ENCODE measurements at places on chromosomes 7 and 10. TPM values are rescaled to one million over a fixed set of nuclear protein-coding genes. Genes with fewer than 3 reads are reported as not detected.

- DNase-seq = no peak
Measured at GRCh38 chr7:44973610-44974401, 5.0 kb downstream of the MYO1G start.

DNA sequence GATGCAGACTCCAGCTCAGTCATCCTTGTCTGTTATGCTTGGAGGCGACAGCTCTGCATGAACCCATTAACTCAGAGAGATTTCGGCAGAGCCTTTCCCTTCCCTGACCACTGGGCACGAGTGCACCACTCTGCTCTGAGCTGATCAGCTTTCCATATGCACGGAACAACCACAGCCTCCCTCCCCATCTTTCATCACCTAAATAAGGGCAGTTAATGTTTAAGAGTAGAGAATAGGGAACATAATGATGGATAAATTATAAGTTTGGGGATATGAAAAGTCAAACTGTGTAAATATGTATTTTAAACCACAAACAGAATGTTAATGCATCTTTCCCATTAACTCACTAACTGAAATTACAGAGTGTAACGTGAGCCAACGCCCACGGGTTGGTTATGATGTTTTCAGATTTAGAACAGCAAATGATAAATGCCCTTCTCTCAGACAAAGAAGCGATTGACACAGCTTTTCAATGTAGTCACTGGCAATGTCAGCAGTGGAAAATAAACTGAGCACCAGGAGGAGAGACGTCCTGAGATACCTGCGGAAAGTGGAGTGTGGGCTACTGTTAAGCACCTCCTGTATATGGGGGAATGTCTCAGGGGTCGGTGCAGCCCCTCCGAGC, 658.2 kb downstream of the LRMDA start:
- DNase-seq = no peak

DNA sequence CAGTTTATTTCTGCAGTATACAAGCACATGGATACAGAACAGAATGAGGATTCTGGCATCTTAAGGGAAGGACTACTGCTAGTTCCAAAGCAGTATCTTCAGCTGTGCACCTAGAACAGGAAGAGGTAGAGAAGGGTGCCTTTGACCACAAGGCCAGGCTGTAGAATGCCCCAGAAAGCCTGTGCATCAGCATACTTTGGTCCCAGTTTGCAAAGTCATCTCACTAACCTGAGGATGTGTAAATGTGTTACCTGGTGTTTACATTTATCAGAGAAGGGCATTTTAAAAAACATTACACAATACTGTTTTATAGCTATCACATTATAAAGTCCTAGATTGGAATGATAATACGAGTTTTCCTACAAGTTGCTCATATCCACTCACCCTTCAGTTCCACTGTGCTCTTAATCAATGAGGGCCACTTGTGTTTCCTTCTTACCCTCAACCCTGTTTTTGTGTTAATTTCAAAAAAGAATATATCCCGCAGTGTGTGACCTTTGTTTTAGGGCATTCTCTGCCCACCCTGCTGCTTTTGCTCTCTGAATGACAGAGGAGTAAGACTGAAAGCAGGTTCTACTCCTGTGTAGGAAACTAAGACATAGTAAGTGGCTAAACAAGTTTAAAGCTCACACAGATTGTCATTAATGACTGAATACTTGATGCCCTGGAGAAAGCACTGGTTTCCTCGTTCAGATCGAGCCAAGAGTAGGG, 3.4 kb downstream of the SLC35G1 start:
- no peak for DNase-seq

DNA sequence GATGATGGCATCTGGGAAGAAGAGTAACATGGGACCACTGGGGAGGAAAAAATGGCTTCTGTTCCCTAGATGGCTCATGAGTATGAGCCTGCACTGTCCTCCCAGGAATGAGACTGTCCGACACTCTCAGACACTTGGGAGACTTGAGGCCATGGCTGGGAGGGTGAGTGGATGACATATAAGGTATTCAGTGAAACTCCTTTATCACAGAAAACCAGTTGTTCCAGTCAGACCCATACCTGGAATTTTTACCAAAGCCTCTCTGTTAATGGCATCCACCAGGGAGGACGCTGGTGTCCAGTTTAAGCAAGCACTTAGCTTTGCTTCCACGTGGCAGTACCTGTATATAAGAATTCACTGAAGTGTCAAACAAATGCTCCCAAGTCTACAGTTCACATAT, 116.7 kb upstream of the C10orf90 start:
- no peak for DNase-seq

DNA sequence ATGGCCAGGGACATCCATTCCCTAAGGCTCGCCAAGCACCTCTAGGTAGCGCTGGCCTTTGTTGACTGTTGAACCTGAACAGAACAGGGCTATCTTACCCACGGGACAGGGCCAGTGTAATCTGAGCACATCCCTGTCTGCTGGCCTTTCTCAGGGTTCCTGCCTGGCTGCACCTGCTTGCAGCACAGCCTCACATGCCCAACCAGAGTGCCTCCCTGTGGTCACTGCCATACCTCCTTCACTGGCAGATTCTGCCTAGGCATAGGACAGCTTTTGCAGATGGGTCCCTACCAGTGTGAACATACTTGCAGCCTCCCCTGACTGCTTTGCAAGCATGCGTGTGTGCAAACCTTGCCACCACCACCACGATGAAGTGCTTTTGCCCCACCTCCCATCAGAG, 15.8 kb upstream of the LIPN start:
- no peak for DNase-seq

GRCh38 chr7:24866004-24866615, 108.8 kb upstream of the GSDME start:
- DNase-seq = no peak

DNA sequence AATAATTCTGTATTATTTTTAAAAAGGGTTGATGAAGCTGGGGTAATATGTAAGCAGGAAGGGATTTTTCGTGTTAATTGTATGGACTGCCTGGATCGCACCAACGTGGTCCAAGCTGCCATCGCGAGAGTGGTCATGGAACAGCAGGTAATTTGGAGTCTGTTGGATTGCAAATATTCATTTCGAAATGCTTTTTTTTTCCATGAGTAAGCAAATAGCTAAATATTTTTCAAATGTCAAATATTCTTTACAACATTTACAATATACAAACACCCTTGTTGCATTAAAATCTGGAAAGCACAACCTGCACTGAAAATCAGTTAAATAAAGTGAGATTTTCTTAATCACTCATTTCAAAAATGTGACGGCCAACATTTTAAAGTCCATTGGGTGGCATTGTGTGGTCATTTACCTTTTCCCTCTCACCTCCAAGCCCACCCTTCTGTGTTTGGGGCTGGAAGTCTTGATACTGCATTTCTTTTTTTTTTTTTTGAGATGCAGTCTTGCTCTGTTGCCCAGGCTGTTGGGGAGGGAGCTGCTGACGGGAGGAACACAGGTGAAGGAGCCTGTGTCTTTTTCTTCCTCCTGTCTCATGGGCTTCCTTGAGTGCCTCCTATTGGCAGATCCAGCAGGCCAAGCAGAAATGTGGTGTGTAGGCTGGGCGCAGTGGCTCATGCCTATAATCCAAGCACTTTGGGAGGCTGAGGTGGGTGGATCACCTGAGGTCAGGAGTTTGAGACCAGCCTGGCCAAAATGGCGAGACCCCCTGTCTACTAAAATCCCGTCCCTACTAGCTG, 66.1 kb downstream of the MCMBP start:
- DNase-seq = no peak

DNA sequence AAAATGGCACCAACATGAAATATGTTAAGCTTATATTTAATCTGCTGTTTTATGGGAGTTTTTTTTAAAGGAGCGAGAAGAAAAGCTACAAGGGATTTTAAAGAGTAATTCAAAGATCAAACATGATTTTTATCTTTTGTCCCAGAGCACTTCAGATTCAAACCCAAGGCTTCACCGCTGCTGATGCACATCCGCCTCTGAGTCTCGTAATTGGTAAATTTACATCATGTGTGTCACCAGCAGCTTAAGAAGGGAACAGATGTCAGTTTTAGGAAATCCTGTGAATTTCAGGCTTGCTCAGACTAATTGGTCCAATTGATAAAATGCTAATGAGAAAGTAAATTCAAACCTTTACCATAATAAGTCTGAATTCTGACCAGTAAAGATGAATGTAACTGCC, 406.3 kb downstream of the GFRA1 start:
- DNase-seq = no peak

DNA sequence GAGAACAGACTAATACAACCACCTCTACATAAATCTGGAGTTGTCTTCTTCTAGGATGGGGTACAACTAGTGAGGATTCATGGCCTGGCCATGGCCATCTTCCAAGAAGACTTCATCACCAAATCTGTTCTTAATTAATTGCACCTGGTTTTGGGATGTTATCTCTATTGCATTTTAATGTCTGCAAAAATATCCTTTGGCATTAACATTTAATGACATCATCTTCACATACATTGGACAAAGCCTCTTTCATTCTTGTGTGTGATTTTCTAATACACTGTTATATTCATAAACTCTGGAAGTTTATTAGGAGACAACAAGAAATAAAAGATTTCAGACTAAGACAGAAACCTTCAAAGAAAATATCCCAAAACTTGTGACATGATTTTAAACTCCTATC, 124.2 kb upstream of the ABCB5 start:
- DNase-seq = no peak

DNA sequence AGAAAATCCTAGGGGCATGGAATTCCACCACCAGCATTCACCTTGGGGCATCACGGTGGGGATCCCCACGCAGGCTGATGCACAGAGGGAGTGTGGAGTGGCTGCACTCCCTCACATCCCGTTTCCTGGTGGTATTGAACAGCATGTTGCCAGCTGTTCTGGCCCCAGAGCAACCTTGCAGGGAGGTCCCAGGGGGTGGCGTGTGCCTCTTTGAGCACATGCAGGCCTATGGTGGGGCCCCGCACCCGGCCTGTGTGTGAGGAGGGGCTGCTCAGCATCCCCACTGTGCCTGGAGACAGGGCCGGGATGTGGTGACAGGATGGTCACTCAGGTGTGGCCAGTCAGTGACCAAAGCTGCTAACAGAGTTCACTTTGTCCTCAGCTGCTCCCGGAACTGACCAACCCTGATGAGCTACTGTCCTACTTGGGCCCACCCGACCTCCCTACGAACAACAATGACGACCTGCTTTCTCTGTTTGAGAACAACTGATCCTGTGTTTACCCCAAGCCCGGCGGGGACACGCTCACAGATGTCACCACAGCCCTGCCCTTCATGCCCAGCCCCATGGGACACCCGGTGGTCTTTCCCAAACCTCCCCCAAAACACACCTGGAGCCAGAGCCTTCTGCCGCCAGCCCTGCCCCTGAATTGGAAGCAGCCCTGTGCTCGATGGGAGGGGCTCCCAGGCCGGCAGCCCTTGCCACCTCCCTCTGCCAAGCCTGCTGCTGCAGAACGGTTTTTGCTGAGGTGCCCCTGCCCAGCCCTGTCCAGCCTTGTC, 18.7 kb downstream of the ZMIZ2 start:
- DNase-seq = no peak

DNA sequence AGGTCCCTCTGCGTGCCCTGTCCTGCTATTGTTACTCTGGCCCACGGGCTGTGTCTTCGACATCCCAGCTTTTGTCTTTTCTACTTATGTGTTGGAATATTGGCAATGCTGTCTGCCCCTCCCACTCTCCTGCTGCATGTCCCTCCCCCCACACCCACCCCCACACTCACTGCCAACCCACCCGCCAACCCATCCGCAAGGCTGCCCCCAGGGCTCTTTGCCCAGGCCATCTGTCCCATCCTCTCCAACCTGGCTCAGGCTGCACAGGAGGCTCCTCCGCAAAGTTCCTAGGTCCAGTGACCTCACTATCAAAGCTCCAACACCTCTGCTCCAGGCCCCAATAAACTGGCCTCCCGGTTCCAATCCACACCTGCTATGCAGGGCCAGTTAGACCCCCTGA, 167.1 kb upstream of the PRR15 start:
- DNase-seq = no peak

GRCh38 chr7:82430500-82431465, 12.8 kb downstream of the CACNA2D1 start:
- no peak for DNase-seq

DNA sequence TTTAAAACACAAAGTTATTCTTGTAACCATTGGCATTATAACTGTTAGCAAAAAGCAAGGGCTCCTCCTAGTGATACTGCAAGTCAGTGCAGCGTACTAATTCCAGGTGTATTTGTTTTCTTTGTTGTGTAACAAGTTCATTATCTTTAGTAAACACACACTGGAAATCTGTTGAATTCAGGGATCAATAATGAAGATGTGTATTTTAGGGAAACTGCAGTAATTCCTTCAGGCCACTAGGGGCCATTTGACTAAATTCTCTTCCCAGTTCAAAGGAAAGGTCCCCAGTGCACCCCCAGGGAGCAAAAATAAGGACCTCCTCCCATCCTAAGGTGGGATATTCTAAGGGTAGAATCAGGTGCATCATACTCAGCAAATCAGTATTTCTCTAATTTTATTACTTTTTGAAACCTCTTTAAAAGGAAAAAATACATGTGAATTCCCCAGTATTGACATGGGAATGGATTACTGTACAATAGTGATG, 158.6 kb upstream of the LYZL1 start:
- no peak for DNase-seq

DNA sequence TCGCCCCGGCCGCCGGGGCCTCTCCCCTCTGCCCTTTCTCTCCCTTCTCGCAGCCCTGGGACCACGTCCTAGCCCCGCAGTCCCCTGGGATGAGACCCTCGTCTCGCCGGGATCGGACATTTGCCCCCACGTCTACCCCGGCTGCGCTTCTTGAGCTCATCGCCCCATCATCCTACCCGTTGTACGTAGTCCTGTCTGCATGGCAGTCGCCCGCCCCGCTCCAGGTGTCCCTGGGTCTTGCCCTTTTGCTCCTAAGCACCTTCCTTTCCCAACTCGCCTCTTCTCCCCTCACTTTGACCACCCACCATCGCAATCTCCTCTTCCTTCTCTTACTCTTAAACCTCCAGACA, 582 bp downstream of the TPST1 start:
- DNase-seq = no peak

DNA sequence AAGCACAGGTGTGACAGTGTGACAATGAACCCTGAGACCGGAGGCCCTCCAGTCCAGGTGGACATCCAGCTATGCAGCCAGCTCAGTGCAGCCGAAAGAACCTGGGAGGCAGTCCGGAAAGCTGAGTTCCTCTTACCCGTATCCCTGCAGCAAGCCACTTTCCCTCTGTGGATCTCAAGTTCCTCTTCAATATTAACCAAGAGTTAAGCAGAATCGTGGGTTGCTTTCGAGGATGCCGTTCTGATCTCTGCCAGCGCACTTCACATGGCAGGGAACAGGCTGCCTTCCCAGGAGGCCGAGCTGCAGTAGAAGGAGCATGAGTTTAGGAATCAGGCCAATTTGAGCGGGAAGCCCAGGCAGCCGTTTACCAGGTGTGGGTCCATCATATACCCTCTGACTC, 591.6 kb downstream of the SDK1 start:
- no peak for DNase-seq

- no peak for DNase-seq
Measured at GRCh38 chr7:114755856-114756255, 166.0 kb upstream of the MDFIC start.

- no peak for DNase-seq
Measured at GRCh38 chr10:34707656-34708055, 107.4 kb downstream of the PARD3 start.

- no peak for DNase-seq
Measured at GRCh38 chr7:139086454-139086853, 23.1 kb downstream of the ZC3HAV1 start.

GRCh38 chr7:54419209-54419608, 123.0 kb upstream of the VSTM2A start:
- DNase-seq = no peak

Gene GDF2
- total RNA-seq = not detected

Gene RHOBTB1
- total RNA-seq = 1.1 TPM

Gene HTRA1
- not detected for total RNA-seq

All from B cell (primary cell).